ENCODE measurements at places on chromosomes 6 and 20.

GRCh38 chr20:48329676-48330664 lies 497.8 kb downstream of the PREX1 start:
- no peak for DNase-seq

GRCh38 chr6:78700991-78701390 lies 166.4 kb upstream of the IRAK1BP1 start:
- DNase-seq, result no peak

GRCh38 chr6:129686941-129687627 lies 22.9 kb downstream of the ARHGAP18 start:
- DNase-seq, result no peak

DNA sequence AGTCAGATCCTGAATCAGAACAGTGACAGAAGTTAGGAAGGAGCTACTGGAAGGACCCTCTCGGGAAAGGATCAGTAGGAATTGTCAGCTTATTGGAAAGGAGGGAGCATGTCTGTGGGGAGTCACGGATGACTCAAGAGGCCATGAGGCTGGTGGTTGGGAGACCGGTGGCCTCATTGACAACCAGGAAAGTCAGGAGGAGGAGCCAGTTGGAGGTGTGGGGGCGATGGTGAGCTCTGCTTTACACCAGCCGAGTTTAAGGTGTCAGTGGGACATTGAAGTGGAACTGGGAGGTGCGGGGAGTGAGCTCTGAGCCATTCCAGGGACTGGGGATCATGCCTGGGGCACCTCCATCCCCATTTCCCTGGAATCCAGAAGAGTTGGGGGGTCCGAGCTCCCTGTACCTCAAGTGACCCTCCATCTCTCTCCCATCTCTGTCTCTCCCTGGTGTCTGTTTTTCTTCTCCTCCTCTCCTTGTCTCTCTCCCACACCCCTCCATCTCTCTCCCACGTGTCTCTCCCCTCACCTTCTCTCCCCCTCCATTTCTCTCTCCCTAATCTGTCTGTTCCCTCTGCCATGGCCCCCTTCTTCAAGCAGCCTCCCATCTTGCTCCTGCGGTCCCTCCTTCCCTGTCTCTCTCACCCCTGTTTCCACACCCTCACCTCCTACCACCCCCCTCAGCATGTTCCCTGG lies 14.3 kb upstream of the ZBTB9 start:
- no peak for DNase-seq

- no peak for DNase-seq
Observed at GRCh38 chr6:143647732-143648131, 30.0 kb upstream of the PHACTR2 start.
